Spleen (tissue), 13 donors: ENCODE measurements at places on chromosomes 6 and 20. TPM values are rescaled to one million over a fixed set of nuclear protein-coding genes. Genes with fewer than 3 reads are reported as not detected.

DNA sequence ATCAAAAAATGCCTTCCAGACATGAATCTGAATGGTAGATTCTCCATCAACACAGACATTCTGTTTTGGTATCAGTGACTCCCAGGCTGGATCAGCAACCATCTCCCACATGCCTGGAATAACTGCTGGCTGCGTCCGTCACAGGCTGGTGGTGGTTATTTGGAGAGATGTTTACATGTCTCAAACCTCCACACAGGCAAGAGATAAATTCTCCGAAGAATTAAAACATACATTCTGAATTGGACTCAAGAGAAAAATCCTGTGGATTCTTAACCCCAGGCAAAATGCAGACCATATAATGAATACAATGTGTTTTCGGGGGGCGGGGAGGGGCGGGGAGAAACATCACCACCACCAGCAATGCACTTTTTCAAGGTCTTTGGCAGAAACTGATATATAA, 108.2 kb downstream of the THBS2 start:
- DNase-seq = no peak

SIRPB2 gene
- 77.5 TPM for total RNA-seq

- DNase-seq = no peak
Observed at GRCh38 chr6:46217671-46218131, 46.9 kb upstream of the ENPP5 start.

DNA sequence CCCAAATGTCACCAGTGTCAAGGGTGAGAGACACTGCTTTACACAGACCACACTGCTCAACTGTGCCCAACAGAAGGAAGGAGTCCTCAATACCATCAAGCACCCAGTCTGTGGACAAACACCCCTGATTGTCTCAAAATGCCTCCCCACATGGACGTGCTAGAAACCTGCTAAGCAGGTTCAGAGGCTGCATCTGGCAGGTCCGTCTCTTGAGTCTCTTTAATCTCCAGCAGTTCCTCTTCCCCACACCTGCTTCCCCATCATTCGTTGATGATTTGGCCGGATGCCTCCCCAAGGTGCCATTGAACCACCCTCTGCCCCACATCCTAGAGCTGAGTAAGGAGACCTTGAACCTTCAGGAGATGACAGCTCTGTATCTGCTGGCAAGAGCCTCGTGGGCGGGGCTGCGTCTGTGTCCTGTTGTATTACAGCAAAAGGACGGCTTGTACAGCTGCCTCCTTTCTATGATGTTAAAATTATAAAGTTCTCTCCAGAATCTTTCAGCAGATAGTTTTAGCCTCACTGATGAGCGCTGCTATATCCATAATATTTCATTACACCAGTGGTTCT, 179.2 kb downstream of the PREX1 start:
- peak; percentile 69 for DNase-seq

ENPP5 gene
- total RNA-seq = 13.6 TPM

GRCh38 chr20:31606804-31607639, 1.9 kb downstream of the ID1 start:
- DNase-seq = no peak

SYCP2 gene
- total RNA-seq = 7.7 TPM

DNA sequence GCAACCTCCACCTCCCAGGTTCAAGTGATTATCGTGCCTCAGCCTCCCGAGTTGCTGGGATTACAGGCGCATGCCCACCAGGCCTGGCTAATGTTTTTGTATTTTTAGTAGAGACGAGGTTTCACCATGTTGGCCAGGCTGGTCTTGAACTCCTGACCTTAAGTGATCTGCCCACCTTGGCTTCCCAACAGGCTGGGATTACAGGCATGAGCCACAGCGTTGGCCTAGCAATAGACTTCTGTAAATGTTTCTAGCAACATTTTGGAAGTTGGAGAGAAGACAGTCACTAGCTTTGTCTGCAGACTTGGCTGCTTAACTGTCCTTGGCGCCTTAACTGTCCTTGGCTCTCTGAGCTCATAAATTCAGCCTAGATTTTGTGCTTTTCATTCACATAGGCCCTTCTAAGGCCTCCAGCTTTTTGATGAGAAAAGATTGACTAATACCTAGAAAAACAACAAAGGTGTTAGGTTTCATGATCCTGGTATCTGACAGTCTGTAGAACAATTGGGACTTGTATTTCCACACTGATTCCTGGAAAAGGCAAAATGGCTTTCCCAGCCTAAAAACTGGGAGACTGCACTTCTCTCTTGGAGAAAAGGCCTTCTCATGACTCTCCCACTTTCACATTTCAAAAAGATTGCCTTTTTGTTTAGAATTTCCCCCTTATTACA, 49.7 kb downstream of the OR2B2 start:
- DNase-seq = no peak

GRCh38 chr6:149368065-149368464, 32.0 kb upstream of the SUMO4 start:
- no peak for DNase-seq

PAK5 gene
- not detected for total RNA-seq

DNA sequence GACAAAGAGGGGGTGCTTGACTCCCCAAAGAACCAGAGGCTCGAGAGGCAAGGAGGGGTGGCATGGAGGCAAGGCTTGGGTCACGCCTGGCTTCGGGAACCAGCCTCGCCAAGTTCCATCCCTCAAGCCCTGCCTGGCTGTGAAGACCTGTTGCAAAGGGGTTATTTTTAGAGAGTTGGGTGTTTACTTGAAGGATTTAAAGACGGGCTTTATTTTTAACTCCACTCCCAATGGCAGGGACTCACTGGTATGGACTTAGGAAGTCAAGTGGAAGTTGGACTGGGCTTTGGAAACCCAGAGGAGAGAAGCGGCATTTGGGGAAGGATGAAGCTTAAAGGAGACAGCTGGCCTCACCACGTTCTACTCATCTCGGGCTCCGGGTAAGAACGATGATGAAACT, 43.1 kb downstream of the JPH2 start:
- no peak for DNase-seq

- DNase-seq = no peak
Observed at GRCh38 chr6:2162079-2162445, 83.3 kb downstream of the GMDS start.

GRCh38 chr6:91045161-91045560, 458.3 kb upstream of the MAP3K7 start:
- no peak for DNase-seq

DNA sequence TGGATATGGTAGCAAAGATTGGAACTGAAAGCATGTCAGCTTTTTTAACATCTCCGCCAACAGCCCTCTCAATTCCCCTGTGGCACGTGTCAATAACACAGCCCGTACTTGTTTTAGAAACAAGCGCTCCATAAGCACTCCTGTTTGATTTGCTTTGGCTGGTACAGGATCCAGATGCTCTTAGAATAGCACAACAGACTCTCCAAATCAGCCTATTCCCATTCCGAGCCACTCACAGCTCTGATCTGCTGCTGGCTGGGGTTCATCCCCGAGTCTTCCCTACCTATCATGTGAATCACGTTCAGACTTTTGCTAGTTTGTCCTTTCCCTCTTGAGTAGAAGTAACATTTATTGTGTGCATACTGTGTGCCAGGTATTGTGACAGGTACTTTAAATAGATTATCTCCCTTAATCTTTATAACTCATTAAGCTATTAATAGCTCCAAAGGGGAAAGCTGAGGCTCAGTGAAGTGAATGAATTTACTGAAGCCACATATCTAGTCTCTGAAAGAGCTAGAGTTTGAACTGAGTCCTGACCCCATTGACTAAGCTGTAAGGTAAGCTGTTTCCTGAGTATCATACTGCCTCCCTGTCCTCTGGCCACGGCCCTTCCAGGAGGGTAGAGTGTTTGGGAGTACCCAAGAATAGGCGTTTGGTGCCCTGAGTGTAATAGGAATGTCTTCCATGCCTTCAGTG, 46.7 kb downstream of the RALY start:
- DNase-seq = no peak

PHACTR1 gene
- total RNA-seq = 34.6 TPM

DNA sequence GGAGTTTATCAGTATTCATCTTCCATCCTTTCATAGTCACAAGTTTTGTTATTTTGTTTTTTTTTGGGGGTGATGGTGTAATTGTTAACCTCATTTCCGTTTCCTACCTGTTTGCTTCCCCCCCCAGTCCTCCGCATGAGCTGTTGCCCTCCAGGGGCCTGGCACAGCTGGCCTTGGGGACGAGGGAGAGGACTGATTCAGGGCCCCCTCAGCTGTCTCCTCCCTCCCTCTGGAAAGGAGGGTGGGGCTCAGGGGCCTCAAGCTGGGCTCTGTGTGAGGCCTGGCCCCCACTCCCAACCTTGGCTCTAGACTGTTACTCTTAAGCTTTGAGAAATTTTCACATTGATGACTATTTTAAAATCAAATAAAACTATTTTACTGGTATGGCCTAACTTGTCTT, 4.0 kb downstream of the LRRC73 start:
- peak; percentile 59 for DNase-seq

RIPPLY2 gene
- not detected for total RNA-seq

DNA sequence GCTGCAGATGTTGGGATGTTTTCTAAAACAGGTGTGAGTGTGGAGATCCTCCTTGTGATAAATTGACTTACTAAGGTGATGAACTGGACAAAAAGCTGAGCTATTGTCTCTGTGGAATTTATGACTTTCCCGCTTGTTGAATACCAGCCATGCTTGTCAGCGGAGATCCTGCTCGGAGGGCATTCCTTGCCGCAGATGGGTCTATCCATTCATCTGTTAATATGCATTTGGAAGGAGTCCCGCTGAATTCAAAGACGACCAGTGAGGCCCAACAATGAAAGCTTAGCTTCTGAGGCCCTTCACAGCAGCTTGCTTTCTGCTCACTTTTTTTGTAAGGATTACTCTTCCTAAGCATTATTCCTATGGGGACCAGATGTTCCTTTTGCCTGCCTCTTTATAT, 124.9 kb downstream of the TIAM2 start:
- no peak for DNase-seq

DNA sequence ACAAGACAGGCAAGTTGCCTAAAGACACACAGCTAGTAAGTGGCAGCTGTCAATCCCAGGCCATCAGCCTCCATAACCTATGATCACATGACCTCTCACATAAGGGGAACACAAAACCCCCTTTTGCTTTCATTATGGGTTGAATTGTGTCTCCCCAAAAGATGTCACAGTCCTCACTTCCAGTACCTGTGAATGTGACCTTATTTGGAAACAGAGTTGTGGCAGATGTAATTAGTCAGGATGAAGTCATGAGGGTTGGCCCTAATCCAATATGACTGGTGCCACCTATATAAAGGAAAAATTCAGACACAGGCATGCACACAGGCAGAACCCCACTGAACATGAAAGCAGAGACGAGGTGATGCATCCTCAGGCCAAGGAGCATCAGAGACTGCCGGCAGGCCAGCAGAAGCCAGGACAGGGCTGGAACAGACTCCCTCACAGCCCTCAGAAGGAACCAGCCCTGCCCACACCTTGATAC, 33.6 kb downstream of the GFOD1 start:
- DNase-seq = no peak

GRCh38 chr6:24768361-24768760, 6.4 kb upstream of the GMNN start:
- no peak for DNase-seq

DNA sequence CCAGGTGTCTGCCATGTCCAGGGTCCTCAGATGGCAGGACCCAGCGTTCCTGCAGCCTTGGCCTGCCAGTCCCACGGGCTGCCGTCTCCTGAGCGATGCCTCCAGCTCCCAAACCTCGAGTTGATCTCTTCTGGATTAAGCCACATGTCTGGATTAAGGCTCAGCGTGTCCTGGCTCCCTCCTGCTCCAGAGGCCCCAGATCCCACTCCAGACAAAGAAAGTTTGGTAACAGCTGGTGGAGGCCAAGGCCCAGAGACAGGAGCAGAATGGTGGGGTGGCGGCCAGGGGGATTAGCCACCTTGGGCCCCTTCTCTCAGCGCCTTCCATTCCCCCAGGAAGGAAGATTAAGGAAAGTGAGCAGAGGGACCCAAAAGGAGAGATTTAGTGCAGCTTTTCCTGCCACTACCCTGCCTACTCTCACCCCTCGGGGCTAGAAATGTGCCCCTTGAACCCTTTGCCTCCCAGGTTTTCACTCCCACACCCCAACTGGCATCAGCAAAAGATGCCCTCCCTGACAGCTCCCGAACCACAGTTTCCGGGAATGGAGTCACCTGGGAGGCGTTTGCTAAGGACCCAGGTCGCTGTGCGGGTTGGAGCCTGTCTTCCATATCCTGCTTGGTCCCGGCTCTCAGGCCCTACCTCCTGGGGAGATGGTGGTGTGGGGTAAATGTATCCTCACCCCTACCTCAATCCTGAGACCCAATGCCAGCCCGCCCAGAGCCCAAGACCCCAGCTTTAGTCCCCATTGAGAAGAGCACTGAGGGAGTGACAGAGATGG, 6.9 kb downstream of the SPDEF start:
- no peak for DNase-seq

DNA sequence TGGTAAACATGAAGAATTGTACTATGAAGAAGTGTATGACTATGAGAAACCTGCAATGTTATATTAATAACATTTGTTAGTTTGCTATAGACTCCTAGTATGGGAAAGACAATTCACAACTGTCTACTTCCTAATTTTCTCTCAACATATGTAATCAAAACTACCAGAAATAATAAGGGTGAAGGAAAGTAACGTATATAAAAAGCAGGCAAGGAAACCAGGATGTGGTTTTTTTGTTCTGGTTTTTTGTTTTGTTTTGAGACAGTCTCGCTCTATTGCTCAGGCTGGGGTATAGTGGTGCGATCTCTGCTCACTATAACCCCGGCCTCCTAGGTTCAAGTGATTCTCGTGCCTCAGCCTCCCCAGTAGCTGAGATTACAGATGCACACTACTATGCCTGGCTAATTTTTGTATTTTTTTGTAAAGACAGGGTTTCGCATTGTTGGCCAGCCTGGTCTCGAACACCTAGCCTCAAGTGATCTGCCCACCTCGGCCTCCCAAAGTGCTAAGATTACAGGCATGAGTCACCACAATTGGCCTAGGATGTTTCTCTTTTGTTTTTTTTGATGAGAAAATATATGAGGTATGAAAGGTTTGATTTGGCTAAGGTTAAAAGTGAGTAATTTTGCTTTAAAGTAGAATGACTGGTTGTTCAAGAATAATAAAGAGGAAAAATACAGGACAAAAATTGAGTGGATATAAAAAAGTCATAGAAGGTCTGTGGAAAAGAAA, 83.1 kb downstream of the PTCHD4 start:
- no peak for DNase-seq

BCAS1 gene
- 0.23 TPM for total RNA-seq
